ENCODE measurements at places on chromosomes 1 and 21.

DNA sequence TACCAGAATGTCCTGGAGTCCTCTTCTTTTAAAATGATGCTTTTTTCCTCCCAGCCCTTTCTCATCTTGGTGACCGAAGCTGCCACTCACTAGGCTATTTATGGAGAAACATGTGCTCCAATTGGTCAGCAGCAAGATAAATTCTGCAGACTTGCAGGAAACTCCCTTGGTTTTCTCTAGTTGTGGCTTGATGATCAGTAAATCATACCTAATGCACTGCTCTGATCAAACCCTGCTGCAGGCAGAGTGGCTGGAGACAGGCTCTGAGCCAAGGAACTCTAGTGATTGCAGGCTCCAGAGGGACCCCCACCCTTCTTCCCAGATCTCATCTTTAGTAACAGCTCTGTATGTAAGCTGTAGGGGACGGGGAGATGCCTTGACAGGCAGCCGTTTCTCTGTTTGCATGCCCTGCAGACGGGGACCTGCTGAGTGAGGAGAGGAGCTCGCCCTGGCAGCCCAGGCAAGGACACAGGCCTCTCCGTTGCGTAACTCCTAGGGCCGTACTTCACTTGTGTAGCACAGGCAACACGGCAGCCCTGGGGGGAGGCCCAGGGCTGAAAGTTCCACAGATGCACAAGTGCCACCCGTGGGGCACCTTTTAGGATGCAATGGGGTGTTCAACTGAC lies 14.5 kb downstream of the SLC6A17 start:
- DNase-seq, result no peak

- DNase-seq, result no peak
Observed at GRCh38 chr1:32894681-32895080, 6.5 kb downstream of the TMEM54 start.

- no peak for DNase-seq
Observed at GRCh38 chr21:24197923-24198322, 1409.4 kb downstream of the MRPL39 start.

DNA sequence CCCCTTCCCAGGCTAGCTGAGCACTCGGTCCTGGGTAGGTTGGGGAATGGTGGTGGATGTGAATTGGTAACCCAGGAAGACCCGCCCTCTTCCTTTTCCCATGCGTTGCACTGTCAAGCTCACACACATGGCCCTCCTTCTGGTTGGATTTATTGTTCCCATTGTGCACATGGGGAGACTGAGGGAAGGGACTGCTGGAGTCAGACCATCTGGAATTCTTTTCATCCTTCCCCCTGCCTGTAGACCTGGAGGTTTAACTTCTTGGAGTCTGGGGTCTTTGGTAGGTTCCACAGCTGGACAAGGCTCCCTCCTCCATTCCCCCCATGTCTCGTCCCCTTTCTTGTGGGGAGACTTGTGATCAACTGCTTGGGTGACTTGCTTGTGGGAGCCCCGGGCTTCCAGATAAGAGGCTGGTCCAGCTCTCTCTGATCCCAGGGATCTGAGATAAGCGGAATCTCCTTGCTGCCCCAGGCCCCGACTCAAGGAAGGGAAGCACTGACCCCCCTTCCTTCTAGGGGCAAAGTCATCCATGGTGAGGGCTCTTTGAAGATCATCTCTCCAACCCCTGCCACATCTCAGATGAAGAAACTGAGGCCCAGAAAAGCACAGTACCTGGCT lies 55.7 kb upstream of the SYNC start:
- no peak for DNase-seq

- DNase-seq, result no peak
Observed at GRCh38 chr1:46211051-46211450, 7.9 kb downstream of the LURAP1 start.

DNA sequence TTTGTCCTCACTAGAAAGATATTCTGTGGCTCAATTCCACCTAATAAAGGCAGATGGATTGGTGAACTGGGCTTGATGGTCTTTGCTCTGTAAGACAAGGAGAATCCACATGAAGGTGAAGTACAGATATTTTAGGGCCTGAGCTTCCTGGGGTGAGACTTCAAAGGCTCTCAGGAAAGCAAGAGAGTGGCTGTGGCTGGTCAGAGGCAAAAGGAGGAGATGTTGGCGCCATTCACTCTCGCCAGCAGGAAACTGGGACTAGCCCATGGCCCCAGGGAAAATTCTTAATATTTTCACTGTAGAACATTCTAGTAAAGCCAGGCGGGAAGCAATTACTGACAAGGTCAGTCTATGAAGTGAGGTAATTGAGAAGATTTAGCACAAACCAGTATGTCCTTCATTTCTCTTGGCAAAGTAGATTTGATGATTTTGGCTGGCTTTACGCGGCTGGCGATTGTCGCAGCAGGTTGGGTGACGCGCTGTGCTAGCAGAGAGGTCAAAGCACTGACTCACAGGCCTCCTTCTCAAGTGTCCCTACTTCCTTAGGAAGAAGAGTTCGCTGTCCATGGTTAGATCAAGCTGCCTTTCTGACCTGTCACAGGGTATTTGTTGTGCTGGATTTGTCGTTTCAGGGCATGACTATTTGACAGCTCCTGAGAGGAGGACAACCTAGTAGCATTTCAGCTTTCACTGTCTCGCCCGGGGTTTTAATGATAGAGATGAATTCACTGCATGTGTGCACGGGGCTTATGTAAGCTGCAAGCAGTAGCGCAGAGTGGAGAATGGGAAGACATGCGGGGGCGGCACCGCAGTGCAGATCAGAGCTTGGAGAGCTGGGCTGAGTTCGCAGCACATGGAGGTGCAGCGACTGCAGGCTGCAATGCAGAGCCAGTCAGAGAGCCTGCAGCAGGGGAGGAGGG lies 32.7 kb downstream of the XCL1 start:
- DNase-seq, result no peak

GRCh38 chr1:183589874-183590243 lies 400 bp downstream of the NCF2 start:
- DNase-seq, result no peak

GRCh38 chr1:116504308-116505156 lies 66.3 kb downstream of the CD58 start:
- DNase-seq, result peak; percentile 76

- no peak for DNase-seq
Observed at GRCh38 chr21:37226041-37226920, 40.9 kb downstream of the VPS26C start.

GRCh38 chr1:7868070-7868780 lies 15.4 kb upstream of the UTS2 start:
- DNase-seq, result no peak

GRCh38 chr1:197181982-197182381 lies 35.5 kb upstream of the ASPM start:
- DNase-seq, result no peak

DNA sequence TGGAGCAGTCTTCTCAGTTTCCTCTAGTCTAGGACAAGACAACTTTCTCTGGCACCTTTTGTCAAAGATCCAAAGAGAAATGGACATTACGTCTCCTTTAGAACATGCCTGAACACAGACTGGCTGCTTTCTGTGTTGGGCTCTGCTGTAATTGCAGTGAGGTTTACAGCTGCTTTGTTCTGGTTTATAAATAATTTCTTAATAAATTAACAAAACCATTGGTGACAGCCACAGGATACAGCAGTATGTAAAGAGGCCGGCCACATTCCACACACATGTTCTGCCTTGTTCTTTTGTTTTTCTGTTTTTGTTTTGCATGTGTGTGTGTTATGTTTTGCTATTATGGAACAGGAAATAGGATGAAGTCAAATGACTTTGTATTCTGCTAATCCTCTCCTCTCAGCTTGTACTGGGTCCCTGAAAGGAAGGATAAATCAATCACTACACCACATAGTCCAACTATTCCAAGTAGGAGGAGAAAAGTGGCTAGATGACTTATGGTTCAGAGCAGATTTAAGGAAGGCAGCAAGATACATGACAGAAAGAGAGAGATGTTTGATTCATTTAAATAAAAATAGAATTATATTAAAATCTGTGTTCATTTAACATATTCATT lies 161.5 kb upstream of the ESRRG start:
- DNase-seq, result no peak

- DNase-seq, result no peak
Observed at GRCh38 chr1:21284206-21285054, 5.8 kb downstream of the ECE1 start.

GRCh38 chr1:84163123-84163931 lies 19.3 kb downstream of the PRKACB start:
- DNase-seq, result no peak

- DNase-seq, result no peak
Observed at GRCh38 chr21:26961698-26962097, 5.2 kb downstream of the ADAMTS5 start.

GRCh38 chr1:54013393-54014008 lies 4.5 kb downstream of the LDLRAD1 start:
- no peak for DNase-seq

DNA sequence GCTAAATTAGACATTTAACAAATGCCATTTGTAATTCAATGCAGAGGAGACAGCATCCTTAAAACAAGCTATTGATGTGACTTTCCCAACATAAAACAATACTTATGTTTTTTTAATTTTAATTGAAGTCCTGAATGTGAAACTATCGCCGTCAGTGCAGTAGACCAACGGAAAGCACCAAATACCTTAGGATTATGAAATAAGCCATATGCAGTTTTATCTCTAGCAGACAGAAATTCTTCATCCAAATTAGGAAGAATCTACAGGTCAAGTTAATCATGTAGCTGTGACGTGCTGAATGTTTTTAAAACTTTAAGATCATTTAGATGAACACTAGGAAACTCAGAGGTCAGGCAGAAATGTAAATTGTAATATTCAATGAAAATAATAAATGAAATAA lies 714 bp upstream of the ST6GALNAC5 start:
- DNase-seq, result no peak

- no peak for DNase-seq
Observed at GRCh38 chr1:183188240-183188639, 2.2 kb downstream of the LAMC2 start.

- DNase-seq, result no peak
Observed at GRCh38 chr1:234554218-234554697, 55.7 kb downstream of the IRF2BP2 start.

GRCh38 chr1:206050655-206051235 lies 2.2 kb upstream of the RHEX start:
- DNase-seq, result peak; percentile 13

DNA sequence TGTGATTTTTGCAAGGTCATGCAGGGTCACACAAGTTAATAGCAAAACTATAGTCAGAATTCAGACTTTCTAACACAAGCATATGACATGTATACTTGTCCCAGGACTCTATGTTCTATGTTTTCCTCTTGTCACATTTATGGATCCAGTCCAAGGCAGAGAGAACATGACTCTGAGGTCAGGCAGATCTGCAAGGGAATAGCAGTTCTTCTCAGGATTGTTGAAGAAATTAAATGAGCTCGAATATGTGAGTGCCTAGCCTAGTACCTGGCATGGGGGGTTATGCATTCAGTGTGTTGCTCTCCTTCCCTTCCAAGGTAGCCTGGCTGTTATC lies 9.5 kb upstream of the RPTN start:
- DNase-seq, result no peak

DNA sequence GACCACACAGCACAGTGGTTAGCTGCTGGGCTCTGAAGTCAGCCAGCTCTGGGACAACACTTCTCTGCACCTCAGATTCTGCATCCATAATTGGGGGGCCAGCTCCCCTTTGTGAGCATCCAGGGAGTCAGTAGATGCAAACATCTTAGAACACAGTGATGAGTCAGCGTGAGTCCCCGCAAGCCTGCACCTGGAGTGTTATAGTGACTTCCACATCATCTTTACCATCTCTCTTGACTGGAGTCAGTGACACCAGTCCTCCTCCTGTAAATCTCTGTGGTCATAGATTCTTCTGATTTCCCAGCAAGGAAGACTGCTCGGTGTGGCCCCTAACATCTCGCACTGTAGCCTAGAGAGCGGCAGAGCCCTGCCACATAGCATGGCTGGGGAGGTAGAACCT lies 13.9 kb upstream of the EDN2 start:
- DNase-seq, result no peak

DNA sequence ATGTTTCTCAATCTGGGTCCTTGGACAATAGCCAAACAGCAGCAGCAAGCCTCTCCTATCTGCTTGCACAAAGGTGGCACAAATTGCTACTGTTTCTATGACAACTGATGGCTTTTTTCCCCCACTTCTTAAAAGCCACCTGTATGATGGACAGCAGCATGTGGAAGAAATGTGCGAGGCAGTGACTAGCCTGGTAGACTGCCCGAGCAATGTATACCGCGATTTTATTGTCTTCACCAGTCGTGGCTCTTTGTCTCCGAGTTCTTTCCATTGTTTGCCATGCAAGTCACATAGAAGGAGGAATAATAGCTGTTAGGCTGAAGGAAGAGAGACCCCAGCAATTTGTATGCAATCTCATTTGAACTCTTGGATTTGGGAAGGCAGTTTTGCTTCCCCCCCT lies 79.4 kb downstream of the S1PR1 start:
- no peak for DNase-seq

GRCh38 chr1:220044678-220045355 lies 1.5 kb downstream of the EPRS1 start:
- DNase-seq, result no peak

DNA sequence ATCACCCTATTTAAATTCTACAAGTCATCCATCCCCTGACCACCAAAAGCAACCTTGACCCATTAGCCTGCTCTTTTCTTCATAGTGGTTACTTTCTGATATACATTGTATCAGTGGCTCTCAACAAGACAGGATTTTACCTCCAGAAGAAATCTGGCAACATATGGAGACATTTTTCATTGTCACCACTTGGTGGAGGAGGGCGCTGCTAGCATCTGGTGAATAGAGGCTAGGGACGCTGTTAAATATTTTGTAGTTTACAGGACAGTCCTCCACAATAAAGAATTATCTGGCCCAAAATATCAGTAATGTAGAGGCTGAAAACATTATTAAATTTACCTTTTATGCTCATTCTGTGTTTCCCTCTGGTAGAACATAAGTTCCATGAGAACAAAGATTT lies 6.1 kb downstream of the HSPA13 start:
- no peak for DNase-seq

DNA sequence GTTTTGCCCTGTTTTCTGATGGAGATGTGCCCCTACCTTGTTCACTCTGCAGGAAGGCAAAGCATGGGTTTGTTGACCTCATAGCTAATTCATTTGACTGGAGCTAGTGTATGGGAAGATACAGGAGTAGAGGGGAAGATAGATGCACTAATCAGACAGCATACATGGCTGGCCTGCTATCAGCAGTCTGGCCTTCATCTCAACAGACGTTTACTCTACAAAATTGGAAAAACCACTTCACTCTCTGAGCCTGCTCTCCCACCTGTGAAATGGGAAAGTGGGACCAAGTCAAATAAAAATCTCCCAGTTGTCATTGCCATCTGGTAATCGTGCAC lies 235.2 kb upstream of the RAB4A start:
- no peak for DNase-seq

GRCh38 chr1:231106347-231106746 lies 55.5 kb upstream of the TRIM67 start:
- DNase-seq, result no peak

GRCh38 chr1:150511985-150512660 lies 3.4 kb upstream of the FALEC start:
- no peak for DNase-seq

All from stimulated activated CD4-positive, alpha-beta T cell treated with anti-CD3 and anti-CD28 coated beads, Interleukin-1b, Interleukin-23, amount 100 ng/mL, for 1 hour (primary cell).